ENCODE measurements at places on chromosomes 5 and 9.

GRCh38 chr9:97109194-97109811 lies 70.4 kb upstream of the CTSV start:
- peak; percentile 41 for DNase-seq

DNA sequence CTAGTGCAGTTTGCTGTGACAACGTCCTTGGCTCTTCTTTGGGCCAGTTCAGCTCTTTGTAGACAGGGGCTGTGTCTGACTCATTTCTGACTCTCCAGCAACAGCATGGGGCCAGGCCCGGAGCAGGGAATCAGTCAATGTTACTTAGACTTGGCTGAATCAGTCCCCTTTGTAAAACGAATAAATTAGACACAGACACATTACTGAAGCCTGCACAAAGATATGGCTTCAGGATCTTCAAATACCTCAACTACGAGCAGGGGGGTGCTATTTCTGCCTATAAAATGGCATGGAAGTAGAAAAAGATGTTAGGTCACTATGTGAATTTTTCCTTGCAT lies 204.7 kb downstream of the TTLL11 start:
- DNase-seq, result no peak

DNA sequence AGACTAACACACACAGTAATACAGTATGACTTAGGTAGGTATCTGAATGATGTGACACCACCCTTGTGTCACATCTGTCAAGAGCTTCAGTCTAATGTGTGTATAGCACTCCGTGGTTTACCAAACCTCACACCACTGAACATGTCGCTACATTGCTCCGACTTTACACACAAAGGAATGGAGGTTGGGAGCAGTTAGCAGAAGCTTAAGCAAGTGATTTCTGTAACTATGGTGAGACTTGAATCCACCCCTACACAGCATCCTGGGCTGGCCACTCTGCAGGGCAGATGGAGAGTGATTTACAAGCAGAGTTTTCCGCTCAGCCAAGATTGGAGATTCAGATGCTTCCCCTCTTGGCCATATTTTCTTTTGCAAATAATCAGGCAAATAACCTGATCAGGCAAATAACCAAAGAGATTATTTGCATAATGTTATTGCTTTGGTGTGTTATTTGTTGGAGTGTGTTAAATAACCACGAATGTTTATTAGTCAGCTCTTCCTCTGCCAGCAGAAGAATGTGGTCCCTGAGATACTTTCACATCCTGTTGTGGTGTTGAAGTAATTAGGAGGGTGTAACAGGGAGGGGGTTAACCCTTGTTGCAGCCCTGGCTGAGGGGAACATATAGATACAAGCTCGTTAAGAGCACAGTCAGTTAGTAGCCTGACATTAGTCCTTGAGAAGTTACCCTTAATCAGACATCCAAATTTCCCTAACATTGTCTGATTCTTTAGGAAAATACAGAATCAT lies 92.8 kb downstream of the SNX18 start:
- DNase-seq, result no peak

- DNase-seq, result no peak
Observed at GRCh38 chr9:124766815-124767554, 4.1 kb downstream of the NR6A1 start.

GRCh38 chr9:79116041-79116440 lies 455.7 kb upstream of the TLE4 start:
- no peak for DNase-seq

DNA sequence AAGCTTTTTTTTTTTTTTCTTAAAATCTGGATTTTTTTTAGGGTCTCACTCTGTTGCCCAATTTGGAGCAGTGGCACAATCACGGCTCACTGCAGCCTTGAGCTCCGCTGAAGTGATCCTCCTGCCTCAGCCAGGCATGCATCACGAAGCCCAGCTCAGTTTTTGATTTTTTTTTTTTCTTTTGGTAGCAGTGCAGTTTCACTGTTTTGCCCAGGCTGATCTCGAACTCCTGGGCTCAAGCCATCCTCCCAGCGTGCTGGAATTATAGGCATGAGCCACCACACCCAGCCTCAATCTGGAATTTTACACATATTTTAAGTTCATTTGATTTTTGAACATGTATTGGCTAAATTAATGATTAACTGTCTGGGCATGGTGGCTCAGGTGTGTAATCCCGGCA lies 36.3 kb downstream of the TRIO start:
- DNase-seq, result no peak

GRCh38 chr5:152634586-152634985 lies 229.5 kb upstream of the NMUR2 start:
- DNase-seq, result peak; percentile 34

- no peak for DNase-seq
Observed at GRCh38 chr5:68254810-68255209, 39.3 kb downstream of the PIK3R1 start.

DNA sequence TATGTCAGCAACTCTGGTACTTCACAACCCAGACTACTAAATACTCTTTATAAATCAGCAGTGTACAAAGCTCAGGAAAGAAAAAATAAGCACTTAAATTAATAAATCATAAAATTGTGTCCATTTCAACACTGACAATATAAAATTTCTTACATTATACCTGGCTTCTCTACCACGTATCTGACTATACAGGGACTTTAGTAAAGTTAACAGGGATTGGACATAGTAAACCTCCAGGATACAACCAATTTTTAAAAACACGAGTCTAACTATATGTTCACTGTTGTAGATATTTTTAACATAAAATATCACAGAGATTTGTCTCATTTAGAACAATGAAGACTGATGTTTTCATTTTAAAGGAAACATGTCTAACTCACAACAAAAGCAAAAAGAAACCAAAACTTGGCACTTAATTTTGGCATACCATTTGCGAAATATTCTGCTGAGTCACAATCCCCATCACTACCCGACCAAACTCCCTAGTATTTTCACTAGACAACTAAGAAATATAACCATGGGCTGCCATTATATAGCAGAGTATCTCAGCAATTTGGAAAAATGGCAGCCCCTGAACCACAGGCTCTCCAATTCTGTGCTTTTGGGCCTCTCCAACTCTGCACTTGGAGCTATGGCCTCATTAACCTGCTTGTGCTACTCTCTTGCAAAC lies 14.4 kb downstream of the FAM169A start:
- DNase-seq, result no peak

DNA sequence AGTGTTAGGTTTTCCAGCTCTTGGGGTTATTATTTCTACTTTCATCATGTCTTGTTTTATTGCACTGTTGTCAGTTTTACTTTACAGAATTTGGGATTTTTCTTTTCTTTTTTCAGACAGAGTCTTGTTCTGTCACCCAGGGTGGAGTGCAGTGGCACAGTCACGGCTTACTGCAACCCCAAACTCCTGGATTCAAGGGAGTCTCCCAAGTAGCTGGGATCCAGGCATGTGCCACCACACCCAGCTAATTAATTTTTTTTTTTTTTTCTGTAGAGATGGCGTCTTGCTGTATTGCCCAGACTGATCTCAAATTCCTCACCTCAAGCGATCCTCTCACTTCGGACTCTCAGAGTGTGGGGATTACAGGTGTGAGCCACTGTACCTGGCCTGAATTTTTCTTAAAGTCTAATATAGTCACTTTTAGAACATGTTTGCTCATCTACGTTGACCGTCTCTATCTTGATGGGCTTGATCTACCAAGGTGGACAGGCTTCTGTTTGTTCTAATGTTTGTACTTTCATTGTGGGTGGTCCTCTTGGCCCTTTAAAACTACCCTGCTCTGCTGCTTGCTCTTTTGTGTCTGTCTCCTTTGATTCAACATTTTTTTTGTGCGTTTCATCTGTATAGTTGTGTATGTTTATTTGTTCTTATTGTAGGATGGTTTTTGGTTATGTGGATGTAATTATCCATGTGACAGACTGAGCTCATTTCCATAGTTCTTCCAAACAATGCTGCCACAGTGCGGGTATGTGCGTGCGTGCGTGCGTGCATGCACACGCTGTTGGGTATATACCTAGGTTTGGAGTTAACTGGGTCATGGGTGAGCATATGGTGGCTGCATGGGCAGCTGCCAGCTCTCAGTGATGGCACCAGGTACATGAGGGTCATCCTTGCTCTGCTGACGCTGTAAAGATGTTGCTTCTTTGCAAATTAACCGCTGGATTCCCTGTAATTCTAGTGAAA lies 18.1 kb downstream of the PRRC2B start:
- DNase-seq, result no peak

DNA sequence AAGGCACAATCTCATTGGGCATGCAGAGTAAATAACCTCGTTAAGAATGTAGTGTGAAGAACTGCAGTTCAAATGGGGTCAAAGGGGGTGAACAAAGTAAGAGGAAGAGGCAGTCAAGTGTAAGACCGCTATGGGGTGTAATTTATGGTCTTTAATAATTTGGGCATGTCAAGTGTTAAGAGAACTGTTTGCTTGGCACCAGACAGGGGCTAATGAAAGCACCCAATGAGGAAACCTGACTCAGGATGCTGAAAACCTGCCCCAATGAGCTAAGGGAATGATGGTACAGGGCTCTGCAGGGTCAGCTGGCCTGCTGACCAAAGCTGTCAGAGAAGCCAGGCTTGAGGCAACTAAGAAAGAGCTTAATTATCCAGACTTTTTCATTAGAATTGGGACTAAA lies 368.1 kb downstream of the DTWD2 start:
- DNase-seq, result no peak

GRCh38 chr9:33013962-33014664 lies 11.0 kb upstream of the DNAJA1 start:
- no peak for DNase-seq

DNA sequence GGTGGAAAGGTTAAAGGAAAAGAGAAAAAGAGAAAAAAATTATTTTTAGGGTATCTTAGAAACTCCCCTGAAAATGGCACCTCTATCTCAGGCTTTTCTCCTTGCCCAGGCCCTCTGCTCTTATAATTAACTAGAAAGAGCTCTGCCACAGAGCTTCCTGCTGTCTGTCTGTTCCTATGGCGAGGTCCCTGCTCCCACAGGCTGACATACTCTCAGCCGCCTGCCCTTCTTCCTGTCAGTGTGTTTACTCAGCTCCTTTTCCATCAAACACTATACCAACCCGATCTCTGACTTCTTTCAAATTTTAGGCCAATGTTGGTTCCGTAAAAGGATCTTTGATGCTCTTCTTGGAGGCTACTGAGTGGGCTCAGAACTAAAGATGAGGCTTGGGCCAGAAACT lies 482.6 kb downstream of the DMAC1 start:
- no peak for DNase-seq

GRCh38 chr9:36401897-36402480 lies 1.9 kb upstream of the RNF38 start:
- no peak for DNase-seq

GRCh38 chr5:41252036-41252435 lies 38.7 kb upstream of the C6 start:
- no peak for DNase-seq

DNA sequence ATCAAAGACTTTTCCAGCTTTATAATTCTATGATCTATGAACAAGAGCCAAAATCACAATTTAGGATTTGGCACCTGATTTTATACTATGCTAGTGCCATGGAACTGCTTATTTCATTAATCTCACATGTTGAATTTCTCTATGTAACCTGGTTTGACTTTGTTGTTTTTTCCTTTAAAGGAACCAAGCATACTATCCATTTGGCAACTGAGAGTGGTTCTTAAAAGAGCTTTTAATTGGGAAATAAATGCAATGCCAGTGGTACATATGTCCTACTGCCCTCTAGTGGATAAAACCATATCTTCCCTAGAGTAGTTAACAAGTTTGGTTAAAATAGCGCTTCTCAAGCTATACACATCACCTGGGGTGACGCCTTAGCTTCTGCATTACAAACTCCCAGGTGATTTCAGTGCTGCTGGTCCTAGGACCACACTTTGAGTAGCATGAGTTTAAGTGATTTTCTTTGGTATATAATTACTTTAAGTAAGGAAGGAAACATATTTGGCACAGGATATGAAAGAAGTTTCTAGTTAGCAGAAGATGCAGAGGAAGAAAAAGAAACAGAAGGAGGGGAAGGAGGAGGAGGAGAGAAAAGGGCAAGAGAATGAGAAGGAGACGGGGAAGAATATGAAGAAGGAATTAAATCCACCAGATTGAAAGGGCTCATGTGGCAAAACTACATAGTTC lies 56.8 kb downstream of the FGF10 start:
- DNase-seq, result peak; percentile 31

DNA sequence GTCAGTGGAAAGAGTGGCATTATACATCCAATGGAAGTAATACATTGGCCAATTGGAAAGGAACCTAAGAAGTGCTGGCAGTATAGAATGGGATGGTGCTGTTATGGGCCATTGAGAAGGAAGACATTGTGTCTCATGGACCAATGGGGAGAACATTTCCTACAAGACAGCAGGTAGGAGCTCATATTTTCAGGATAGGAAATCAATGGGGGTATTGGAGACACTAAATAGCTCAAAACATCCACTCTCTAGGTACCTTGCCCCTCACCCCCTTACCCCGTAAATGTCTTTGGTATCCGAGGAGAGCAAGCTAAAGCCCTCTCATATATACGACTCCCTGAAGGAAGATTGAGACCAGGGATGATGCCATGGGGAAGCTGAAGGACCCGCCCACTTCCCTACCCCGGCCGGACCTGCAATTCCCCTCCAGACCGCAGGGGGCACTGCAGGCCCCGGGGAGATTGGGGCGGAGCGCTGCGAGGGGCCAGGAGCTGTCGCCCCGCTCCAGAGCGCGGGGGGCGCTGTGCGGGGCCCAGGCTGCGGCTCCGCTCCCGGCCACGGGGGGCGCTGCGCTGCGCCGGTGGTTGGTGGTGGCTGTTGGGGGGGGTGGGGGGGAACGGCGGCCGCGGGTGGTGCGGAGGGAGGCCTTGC lies at the start of gene KDM3B:
TSS of gene KDM3B (plus strand) at position 615 of the 651 bp plus-strand sequence. CDS start 111 bp downstream, outside the sequence.
- peak; percentile 73 for DNase-seq

DNA sequence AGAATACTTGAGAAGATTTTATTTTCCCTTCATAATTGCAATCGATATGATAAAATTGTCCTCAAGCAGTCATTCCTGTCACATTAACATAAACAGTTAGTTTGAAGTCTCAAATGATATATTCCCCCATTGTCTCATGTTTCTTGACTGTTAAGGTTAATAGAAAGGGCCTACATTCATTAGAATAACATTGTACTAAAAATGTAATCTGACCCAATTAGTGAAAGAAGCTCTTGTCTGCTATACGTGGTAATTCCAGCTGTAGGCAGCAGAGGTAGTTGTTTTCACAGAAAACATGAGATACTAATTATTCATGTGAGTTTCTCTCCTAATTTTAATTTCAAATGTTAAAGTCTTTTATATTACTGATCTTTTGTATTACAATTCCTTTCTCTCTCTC lies 25.9 kb upstream of the AP3B1 start:
- peak; percentile 7 for DNase-seq

- DNase-seq, result no peak
Observed at GRCh38 chr5:175752826-175753535, 95.1 kb downstream of the HRH2 start.

DNA sequence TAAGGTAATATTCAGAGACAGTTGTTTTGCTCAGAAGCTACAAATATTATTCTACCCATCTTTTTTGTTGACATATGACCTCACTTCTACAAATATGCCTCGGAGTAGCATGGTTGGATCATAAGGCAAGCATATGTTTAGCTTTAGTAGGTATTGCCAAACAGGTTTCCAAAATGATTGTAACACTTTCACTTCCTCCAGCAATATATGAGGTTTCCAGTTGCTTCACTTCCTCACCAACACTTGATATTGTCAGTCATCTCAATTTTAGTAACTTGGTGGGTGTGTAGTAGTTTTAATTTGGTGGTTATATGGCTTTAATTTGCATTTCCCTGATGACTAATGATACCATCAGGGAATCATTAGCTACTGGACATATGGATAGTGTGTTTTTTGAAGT lies 46.7 kb downstream of the TNFSF8 start:
- no peak for DNase-seq

GRCh38 chr9:98064623-98065392 lies 8.3 kb downstream of the NANS start:
- no peak for DNase-seq
